ENCODE measurements at places on chromosomes 3 and 15.

GRCh38 chr3:5122741-5123706, 932 bp downstream of the ARL8B start:
- peak; percentile 67 for DNase-seq

DNA sequence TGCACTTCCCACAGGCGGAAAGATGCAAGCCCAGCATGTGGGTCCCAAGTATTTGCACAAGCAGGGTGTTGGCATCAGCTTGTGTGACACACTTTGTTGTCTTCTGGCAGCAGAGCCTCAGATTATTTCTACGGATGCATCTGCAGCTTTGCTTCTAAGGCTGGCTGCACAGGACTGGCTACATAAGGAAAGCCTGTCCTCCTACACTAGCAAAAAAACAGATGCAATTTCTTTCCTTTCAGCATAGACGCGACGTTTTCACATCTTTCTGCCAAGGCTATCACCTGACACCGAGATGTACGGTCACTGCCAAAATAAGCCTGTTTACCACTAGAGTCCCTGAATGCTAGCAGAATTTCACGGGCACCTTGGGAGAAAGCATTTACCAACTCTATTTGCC, 13.5 kb downstream of the MRPS11 start:
- no peak for DNase-seq

DNA sequence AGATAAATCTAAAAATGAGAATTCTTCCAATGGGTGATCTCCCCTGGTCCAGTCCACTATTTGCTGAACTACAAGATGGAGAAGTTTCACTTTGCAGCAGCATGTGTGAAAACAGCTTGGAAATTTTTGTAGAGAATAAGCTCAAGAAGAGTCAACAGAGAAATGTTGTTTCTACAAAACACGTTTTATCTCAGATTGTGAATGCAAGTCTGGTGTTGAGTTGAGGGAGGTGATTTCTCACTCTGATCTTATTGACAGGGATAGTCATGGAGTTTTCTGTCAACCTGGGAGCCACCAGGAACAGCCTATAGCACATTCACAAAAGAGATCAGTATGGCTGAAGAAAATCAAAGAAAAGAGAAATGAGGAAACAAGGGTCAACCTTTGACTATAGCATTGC, 981.2 kb upstream of the CFAP20DC start:
- DNase-seq, result no peak

DNA sequence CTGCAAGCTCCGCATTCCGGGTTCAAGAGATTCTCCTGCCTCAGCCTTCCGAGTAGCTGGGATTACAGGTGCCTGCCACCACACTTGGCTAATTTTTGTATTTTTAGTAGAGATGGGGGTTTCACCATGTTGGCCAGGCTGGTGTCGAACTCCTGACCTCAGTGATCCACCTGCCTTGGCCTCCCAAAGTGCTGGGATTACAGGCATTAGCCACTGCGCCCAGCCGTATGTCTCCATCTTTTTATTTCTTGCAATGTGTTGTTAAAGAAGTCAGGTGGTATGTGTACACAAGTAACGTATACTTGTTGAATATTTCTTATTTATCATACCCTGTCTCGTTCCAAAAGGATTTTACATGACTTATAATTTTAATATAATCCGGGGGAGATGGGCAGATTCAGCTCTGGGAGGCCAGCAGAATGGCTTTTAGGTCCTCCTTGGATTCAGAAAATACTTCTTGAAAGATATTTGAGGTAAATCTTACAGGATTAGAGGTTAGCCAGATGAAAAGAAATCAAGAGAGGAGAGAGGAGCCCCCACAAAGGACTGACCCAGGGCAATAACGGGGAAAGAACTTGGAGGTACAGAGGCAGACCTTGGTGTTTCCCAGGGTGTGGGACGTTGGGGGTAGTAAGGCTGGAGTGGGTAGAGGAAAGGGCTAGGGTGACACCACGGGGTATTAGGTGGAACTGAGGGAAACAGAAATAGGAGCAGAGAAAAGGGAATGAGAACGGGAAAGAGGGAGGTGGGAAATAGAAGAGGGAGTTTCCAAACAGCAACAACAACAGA, 27.2 kb upstream of the MUC20 start:
- no peak for DNase-seq

DNA sequence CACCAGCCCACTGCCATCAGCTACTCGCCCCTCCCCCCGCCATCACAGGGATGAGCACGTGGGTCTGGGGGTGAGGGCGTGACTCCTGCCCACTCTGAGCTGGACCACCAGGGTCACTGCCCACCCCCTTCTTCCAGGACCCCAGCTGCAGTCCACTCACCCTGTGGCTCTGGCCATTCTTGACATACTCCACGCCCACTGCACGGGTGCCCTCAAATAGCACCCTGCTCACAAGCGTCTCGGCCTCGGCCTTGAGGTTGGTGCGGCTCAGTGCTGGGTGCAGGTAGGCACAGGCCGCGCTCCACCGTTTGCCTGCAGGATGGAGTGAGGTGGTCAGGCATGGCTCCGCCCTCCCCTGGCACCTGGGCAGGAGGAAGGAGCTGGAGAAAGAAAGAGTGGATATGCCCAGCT, 23.9 kb downstream of the CHDH start:
- DNase-seq, result no peak

GRCh38 chr3:99918715-99919114, 101.1 kb downstream of the CMSS1 start:
- DNase-seq, result no peak

DNA sequence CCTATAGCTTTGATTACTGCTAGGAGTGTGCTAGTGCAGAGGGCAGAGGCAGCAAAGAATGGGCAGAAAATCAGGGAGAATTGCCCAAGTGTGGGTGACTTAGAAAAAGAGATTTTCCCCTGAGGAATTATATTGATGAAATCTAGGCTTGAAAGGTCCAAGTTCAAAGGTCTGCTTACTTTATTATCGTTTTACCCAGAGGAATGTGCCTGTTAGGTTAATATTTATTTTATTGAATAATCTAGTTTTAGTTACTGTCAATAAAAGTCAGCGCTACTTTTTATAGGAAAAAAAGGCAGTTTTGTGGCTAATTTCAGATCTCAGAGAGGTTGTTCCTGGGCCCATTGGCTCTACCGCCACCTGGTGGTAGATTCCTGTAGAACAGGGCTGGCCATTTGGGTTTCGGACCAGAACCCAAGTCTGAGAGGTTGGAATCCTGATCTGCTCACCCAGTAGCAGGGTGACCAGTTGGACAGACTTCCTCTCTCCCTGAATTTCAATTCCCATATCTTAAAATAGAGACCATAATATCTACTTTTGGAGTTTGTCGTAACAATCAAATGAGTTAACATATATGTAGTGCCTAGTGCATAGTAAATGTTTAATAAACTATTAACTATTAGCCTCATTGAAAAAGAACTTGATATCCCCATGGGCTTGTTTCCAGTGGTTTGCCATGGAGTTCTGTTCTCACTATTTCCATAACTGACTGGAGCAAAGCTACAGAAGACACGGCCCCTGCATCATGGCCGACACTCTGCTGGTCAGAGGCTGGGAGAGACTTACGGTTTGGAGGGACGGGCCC, 62.7 kb upstream of the ZNF148 start:
- DNase-seq, result peak; percentile 77

GRCh38 chr3:78035131-78035641, 995.3 kb downstream of the ROBO2 start:
- DNase-seq, result no peak

DNA sequence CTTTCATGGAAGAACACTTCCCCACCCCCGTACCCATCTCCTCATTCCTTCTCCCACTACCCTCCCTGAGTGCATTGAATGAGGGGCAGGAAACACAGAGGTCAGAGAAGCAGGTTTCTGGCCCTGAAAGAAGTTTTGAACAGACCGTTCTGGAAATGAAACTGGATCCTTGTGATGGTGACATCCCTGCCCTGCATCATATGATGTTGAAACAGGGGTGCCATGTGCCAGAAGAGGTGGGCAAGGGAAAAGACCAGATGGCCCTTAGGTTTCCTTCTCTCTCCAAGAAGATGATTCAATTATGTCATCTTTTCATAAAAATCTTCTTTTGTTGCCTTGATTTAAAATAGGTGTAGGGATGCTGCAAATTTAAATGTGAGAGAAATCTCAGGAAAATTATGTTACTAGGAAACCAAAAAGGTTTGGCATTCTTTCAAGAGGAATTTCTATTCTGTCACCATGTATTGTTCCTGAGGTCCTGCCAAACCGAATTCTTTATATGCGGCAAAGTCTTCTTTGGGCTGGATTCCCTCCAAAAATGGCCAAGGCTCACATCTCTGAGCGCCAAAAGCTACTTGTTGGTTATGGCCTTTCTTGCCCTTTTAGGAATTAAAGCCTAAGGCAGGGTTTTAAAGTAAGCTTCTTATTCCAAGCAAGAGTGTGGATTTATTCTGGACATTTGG, 19.9 kb upstream of the TNFAIP8L3 start:
- DNase-seq, result peak; percentile 22

GRCh38 chr15:58038426-58039078, 27.0 kb downstream of the ALDH1A2 start:
- DNase-seq, result no peak

DNA sequence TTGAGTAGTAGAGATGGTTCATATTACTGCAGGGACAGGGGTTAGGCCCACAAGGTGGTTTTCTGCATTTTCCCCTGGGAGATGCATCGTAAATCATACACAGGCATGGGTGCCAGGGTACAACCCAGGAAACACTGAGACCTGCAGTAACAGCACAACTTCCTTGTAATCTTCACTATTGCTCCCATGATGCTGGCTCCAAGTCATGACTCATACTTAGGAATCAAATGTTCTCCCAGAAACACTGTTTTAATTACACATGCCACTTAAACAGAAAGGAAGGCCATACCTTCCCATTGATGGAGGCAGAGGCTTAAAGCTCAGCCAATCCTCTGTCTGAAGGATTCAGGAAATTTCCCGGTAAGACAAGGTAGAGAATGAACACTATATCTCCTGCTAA, 106.5 kb downstream of the ERC2 start:
- no peak for DNase-seq

DNA sequence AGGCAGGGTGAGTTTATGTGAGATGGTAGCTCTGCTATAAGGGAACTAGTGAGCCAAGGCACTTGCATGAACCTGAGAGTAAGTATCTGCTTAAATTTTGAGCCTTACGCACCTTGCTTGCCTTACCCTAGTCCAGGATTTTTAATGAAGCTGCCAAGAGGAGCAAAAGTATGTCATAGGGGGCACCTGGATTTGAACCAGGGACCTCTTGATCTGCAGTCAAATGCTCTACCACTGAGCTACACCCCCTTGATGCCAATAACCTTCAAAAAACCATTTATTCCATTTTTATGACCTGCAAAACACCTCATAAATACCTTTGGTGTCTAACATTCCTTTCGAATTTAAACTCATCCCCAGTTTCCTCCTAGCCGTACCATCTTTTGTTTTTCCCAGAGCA, 88.3 kb upstream of the ACP3 start:
- DNase-seq, result no peak

DNA sequence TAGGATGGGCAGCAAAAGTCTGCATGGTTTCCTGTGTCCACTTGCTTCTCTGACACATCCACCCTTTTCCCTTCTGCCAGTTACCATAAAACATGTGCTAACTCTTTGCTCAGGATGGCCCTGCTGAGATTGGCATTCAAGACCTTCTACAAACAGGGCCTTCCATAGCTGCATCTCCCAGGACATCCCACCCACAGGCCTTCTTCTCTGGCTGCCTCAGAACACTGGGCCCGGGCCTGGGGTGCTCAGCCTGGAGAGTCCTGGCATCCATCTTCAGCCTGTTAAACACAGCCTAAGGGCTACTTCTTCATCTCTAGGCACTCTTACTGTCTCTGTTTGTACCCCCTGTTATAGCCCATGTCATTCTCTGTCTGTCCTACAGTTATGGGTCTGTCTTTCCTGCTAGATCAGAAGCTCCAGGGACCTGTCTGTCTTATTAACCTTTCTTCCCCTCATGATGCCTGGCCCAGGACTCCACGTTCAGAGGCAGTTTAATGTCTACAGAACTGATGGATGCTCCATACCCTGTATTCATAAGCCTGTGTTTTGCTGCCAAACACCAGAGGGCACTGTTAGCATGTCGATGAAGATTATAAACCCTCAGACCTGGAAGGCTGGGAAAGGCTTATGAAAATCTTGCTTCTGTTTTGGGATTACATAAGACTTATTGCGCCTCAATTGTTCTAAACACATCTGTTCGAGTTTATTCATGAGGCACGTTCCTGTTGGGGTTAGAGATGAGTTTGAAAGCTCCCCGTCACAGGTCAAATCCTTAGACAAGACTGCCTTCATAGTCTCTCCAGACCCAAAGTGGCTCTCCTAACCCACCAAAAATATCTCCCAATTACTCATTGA, 16.5 kb downstream of the SEMA3G start:
- DNase-seq, result peak; percentile 79

DNA sequence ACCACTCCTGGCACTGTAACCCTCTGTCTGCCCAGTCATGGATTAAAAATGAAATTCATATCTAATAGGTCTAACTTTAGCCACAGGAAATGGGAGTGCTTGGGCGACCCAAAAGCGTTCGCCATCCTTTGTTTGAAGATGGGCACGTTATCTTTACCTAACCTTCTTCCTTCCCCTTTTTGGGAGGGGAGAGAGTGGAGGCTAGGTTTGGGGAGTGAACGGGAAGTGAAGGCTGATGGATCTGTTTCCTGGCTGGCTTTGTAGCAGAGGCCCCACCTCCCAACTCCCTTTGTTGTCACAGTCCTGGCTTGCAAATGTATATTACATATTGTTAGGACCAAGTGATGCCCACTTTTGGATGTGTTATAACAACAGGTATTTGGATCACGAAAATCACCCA, 98.1 kb upstream of the ARHGEF3 start:
- DNase-seq, result no peak

DNA sequence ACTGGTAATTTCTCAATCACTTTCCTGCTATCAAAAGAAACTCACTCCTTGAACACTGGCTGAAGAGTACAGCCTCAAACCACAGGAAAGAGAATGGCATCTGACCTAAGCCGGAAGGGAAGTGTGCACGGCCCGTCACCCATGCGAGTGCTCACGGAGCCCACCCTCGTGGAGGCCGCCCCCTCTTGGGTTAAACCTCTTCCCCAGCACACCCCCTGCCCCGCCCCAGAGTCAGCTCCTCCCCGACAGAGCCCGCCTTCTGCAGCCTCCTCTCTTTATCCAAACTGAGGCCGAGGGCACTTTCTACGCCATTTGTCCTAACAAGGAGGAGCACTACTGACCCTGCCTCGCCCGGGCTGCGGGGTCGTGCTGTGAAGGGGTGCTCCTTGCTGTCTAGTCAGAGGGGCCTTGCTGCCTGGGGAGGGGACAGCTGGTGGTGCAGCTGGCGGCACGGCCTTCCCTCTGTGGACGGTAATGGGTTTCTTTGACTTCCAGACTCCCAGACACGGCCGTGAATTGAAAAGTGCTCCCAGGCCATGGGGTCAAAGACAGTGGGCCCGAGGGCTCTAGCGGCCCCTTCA, 137.7 kb downstream of the NSMCE3 start:
- DNase-seq, result no peak

Data from AG20443 (cell line).